ENCODE measurements at places on chromosomes 16 and 17.

GRCh38 chr16:75789237-75789636, 62.9 kb upstream of the CPHXL start:
- DNase-seq = no peak

DNA sequence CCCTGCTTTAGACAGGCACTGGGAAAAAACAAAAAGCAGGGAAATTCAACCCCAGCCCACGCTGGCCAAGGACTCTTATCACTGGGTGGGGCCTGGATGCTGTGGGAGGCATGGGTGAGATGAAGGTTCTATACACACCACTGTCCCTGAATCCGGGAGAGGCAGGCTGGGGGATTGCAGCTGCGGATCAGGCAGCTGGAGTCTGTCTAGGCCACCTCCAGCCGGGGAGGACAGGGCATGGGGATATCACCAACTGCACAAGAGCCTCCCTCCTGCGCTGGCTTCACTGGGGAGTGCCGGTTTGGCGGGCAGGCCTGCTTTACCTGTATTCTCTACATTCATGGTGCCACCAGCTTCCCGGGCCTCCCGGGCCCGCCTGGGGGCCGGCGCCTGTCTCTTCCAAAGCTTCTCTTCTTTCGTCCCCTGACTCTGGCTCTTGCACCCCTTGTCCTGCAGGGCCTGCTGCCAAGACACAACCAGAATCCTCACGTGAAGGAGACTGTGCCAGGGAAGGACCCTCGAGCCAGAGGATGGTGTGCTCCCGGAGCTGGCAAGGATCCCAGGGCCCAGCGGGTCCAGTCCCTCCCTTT, 13.9 kb downstream of the KIFC3 start:
- no peak for DNase-seq

- DNase-seq = no peak
Measured at GRCh38 chr17:1726626-1727257, 2.2 kb downstream of the WDR81 start.

DNA sequence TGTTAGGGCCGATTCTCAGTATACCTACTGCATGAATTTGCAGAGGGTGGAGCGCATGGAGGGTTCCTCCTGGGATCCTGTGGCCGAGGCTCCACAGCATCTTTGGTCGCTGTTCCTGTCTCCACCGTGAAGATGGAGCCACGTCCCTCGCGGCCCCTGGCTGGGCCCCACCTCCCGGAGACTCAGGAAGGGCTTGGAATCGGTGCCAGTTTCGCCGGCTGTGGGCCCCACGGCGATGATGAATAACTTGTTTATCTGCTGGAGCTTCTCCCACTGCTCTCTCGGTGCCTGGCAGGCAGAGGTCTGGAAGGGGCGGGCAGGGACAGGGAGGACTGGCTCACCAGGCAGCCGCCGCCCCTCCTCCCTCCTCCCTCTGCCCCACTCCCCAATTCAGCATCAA, 8.1 kb downstream of the SLC5A11 start:
- DNase-seq = peak; percentile 86

Measured in substantia nigra (tissue), 51 donors.